Esophagus squamous epithelium (tissue), 5 donors: ENCODE measurements at places on chromosomes 7 and 10. TPM values are rescaled to one million over a fixed set of nuclear protein-coding genes. Genes with fewer than 3 reads are reported as not detected.

The RET gene
- 0.15 TPM for total RNA-seq

The SLC26A5 gene
- total RNA-seq, result 0.19 TPM

The NSUN5 gene
- 14.9 TPM for total RNA-seq

DNA sequence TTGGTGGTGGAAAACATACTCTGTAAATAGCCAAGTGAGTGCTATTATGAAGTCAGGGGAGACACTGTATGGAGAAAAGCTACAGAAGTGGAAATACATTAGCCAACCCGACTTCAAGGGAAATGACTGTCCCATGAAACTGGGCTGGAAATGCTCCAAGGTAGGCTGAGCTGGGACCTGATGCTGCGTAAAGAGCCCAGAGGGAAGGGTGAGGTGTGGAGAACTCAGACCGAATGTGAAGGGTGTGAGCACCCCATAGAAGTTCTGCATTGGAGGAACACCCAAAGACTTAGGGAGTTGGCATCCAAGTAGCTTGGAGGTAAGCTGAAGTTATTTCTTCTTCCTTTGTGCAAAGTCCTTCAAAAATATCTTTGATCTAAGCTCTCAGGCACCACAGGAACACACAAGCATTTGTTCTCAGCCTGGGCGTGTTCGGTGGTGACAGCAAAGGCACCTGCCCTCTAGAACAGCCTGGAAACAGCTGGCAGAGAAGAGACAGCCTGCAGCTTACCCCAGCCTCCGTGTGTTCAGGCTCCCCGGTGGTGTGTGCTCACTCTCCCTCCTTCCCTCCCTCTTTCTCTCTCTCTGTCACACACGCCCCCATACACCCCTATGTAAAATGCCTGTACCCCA lies 19.1 kb upstream of the GJD4 start:
- no peak for DNase-seq

DNA sequence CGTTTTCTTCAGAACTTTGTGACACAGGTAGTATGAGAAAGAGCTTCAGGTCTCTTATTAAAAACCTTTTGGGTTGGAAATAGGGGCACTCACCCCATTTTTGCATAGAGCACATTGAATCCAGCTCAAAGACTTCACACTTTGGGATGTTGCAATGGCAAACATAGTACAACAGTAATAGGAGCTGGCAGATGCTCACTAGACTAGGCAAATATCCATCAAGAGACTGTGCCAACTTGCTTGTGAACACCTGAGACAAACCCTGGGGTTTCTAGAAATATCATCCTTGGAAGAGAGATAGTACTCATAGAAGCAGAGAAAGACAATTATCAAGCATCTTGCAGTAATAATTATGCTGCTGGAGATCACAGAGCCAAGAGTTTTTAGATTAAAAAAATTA lies 280.0 kb downstream of the CACNA2D1 start:
- no peak for DNase-seq

DNA sequence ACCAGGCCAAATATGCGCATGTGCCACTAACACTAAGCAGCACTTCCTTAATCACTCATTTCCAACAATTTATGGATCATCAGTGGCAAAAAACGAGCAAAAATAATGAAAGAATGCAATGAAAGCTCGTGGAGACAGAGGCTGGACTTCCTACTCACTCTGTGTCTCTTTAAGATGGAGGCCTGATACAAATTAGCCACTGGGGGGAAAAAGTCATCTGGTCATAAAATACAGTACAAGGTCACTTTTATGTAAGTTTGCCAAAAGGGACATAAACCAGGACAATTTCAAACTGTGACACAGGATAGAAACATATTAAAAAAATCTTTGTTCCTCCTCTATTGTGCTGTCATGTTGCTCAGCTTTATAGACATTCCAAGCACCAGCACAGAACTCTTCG lies 101.7 kb downstream of the LMBR1 start:
- no peak for DNase-seq

DNA sequence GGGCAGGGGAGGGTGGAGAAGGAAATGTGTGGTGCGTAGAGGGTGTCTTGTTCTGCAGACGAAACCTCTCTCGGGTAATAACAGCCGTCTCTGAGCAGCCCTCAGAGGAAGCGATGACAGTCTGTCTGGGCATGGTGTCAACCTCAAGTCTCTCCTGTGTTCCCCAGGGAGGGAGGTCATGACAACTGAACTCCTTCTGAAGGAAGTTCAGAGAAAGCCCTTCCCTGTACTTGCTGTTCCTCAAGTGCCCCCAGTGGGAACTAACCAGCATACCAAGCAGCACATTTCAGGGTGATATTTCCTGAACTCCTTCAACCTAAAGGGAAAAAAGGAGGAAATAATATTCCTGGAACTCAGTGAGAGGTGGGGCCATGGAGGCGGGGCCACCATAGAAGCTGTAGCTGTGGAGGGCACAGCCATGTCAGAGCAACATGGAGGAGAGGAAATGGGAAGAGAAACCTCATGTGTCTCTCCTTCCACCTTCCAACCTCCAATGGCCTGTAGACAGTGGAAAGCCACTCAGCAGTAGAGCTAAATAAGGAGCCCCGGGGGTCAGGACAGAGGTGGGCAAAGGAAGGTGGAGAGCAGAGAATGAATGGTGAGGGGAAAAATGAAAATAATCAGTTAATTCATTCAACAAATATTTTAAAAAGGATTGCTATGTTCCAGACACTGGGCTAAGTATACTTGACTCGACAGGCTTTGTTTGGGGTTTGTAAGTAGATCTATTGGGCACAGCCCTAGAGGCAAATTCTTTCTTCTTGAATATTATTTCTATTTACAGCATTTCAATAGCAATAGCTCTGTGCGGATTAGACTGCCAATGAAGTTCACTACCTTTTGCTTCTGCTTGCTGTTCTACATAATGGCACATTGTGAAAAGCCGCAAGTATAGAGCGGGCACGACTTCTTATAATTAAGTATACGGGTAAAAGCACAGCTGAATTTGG lies 61.0 kb upstream of the AOAH start:
- no peak for DNase-seq

DNA sequence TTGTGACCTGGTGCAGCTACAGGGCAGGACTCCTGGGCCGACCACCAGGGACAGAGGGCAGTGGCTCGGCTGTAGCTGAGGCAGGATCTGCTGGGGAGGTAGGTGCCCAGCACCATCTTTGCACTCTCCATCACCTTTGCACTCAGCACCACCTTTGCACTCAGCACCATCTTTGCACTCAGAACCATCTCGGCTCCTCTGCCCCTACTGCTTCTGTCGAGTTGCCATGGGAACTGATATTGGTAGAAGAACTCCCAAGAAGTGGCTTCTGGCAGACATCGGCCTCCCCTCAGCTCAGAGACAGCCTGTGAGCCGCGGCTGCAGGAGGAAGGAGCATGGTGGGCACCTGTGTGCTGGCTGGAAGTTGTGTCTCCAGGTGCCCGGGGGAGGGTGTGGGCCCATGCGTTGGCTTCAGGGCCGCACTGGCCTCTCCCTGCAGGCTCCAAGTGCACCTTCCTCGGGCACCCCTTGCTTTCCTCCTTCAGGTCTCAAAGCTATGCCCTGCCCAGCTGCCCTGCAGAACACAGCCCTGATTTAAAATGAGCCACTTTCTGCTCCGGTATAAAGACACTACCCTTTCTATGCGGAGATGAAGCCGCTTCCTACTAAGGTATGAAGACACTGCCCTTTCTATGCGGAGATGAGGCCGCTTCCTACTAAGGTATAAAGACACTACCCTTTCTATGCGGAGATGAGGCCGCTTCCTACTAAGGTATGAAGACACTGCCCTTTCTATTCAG lies 514.5 kb downstream of the PTPRN2 start:
- no peak for DNase-seq

GRCh38 chr7:129553899-129554461 lies 51.6 kb downstream of the SMKR1 start:
- no peak for DNase-seq

DNA sequence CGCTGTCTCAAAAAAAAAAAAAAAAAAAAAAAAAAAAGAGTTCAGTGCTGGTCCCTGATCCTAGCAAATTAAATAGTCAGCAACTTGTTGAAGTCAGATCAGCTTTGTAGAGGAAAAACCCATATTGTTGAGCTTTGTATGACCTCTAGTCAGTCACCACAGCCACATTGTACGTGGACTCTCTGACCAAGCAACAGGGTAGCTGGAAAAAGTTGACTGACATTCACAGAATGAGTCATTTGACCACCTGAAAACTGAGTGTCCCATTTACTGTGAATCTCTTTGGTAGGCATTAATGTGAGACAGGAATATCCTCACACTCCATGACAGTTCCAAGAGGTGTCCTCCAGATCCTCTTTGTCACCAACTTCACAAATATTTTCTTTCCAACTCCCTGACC lies 371.1 kb downstream of the LRRTM3 start:
- no peak for DNase-seq

DNA sequence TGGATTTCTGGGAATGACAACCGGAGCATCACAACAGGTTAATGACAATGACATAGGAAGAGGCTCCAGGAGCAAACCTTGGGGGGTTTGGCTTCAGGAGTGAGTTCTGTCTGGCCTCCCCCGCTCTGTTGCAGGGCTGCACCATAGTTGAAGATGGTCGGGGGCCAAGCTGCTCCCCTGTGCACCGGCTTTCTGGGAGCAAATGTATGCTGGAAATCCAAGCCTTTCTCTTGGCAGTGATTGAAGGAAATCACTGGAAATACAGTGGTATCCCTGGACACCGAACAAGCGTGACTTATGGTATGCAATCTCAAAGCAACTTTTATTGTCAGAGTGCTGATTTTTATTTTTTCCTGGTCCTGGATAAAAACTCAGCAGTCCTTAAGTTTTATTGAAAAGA lies 251.9 kb upstream of the ZNF32 start:
- no peak for DNase-seq
